Esophagus squamous epithelium (tissue), 5 donors: ENCODE measurements at places on chromosomes 16 and 17.

GRCh38 chr16:54116124-54116655 lies 170.4 kb downstream of the IRX3 start:
- no peak overlapping the region for H3K27ac ChIP-seq
- no peak overlapping the region for H3K4me3 ChIP-seq
- H3K36me3 ChIP-seq, result peaks cover 34% of the 10 kb centered on the region
- no peak for DNase-seq

DNA sequence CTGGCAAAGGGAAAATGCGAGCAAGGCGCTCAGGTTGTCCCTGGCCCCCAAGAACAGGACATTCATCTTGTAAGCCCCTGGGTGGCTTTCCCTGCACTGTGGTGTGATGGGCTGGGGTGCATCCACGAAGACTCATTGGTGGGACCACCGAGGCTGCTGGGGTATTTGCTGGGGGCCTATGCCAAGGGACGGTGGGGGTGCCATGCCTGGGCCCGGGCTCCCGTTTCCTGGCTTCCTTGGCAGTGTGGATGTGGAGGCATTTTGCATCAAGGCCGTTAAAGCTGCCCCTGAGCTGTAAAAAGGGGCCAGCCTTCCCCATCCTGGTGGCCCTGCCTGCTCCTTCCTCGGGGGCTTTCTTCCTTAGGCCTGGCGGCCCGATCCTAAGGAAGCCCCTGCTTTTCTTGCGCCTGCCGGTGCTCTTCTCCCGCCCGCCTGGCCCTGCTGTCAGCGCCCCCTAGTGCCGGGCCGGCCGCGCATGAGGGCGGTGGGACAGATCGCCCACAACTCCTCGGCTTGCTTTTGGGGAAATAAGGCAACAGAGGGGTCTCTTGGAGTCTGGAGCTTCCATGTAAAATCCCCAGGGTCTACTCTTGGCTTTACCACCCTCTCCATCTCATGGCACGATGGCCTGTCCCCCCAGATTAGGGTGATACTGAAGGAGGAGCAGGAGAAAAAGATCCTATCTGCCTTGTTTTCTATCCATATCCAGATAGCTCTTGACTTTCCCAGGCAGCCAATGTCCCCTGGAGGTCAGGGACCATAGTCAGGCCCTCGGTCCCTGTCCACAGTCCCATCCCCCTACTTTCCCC lies 9.8 kb upstream of the TBX2 start:
- peaks cover 10% of the 10 kb centered on the region for H3K4me1 ChIP-seq
- peaks cover 14% of the 10 kb centered on the region for H3K27me3 ChIP-seq
- no peaks in the 10 kb centered on the region for H3K36me3 ChIP-seq
- DNase-seq, result no peak

- no peaks in the 10 kb centered on the region for H3K4me1 ChIP-seq
- no peak for DNase-seq
- H3K36me3 ChIP-seq, result no peaks in the 10 kb centered on the region
- H3K4me3 ChIP-seq, result no peak overlapping the region
- H3K27ac ChIP-seq, result peak overlapping the region; percentile 44
These were observed 533 bp upstream of the MEFV start for GRCh38 chr16:3256866-3257465.

- H3K4me1 ChIP-seq, result no peaks in the 10 kb centered on the region
- H3K27me3 ChIP-seq, result no peaks in the 10 kb centered on the region
- no peaks in the 10 kb centered on the region for H3K36me3 ChIP-seq
- H3K27ac ChIP-seq, result no peak overlapping the region
- no peak for DNase-seq
These were observed 833.4 kb upstream of the GOT2 start for GRCh38 chr16:59567496-59567895.

GRCh38 chr17:2397247-2398171 lies 3.4 kb downstream of the MNT start:
- no peaks in the 10 kb centered on the region for H3K27me3 ChIP-seq
- peak overlapping the region; percentile 34 for H3K4me3 ChIP-seq
- DNase-seq, result no peak

DNA sequence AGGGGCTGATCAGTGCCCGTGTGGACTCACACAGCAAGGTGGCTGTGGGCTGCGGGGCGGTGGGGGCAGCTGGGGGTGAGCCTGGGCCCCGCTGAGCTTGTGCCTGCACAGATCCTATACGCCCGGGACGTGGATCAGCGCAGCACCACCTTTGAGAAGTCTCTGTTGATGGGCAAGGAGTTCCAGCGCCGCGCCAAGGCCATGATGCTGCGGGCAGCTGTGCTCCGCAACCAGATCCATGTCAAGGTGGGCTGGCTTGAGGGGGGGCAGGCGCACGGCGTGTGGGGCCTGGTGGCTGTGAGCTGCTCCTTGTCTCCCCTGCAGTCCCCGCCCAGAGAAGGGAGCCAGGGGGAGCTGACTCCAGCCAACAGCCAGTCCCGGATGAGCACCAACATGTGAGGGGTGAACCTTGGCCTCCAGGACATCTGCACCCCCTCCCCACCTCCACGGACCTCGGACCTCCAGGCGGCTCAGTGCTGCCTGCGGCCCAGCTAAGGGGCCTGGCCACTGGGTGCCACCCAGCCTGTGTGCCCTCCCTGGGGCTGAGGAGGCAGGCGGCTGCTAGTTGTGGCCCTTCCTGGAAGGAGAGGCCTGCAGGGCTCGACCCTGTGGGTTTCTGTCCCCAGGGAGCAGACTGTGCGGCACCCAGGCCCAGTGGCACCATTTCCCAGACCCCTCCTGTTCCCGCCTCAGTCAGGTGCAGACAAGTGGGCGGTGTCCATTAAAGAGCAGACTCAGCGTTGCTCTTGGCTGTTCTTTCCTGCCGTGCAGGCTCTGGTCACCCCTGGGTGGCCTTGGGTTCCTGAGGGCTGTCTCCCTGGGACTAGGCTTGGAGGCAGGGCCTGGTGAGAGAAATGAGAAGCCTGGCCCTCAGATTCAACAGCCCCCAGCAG lies 5.3 kb downstream of the GPS1 start:
- no peaks in the 10 kb centered on the region for H3K27me3 ChIP-seq
- no peak overlapping the region for H3K4me3 ChIP-seq
- no peak for DNase-seq
- no peak overlapping the region for H3K27ac ChIP-seq

GRCh38 chr16:50335196-50335958 lies 33.4 kb downstream of the BRD7 start:
- no peaks in the 10 kb centered on the region for H3K4me1 ChIP-seq

- no peak overlapping the region for H3K27ac ChIP-seq
- no peaks in the 10 kb centered on the region for H3K36me3 ChIP-seq
- no peak for DNase-seq
- no peak overlapping the region for H3K4me3 ChIP-seq
- H3K4me1 ChIP-seq, result no peaks in the 10 kb centered on the region
These were observed 444.1 kb upstream of the RBFOX1 start for GRCh38 chr16:6888531-6888930.

DNA sequence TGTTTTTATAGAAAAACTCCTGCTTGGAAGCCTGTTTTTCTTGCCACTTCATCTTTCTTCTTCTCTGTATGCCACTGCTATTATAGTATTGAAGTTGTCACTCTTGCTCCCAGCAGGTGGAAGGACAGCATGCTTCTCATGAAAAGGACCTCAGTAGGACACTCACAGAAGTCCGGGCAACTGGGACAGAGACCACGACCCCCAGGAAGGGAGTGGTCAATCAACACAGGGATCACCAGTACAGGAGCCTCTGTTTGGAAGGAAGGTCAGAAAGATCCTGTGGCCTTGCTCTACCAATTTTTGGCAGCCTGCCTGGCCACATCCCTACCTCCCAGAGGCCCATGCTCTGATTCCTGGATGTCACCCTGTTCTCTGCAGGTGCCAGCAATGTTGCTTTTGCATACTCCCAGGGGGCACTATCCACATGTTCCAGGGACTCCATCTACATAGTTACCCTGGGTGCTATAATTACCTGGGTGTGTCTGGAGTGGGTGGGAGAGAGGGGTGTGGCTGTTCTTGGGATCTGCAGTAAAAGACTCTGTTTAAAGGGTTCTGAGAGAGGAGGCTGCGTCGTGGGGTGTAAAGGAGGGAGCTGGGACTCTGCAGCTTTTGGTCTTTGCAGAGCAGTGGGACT lies 13.7 kb upstream of the AKAP10 start:
- H3K27ac ChIP-seq, result no peak overlapping the region
- H3K4me1 ChIP-seq, result peaks cover 5% of the 10 kb centered on the region
- H3K27me3 ChIP-seq, result no peaks in the 10 kb centered on the region
- H3K36me3 ChIP-seq, result no peaks in the 10 kb centered on the region

- H3K27me3 ChIP-seq, result no peaks in the 10 kb centered on the region
- no peak for DNase-seq
- H3K4me1 ChIP-seq, result peaks cover 21% of the 10 kb centered on the region
- no peak overlapping the region for H3K4me3 ChIP-seq
- no peak overlapping the region for H3K27ac ChIP-seq
- no peaks in the 10 kb centered on the region for H3K36me3 ChIP-seq
These were observed 260.1 kb downstream of the IRX3 start for GRCh38 chr16:54026456-54026855.

DNA sequence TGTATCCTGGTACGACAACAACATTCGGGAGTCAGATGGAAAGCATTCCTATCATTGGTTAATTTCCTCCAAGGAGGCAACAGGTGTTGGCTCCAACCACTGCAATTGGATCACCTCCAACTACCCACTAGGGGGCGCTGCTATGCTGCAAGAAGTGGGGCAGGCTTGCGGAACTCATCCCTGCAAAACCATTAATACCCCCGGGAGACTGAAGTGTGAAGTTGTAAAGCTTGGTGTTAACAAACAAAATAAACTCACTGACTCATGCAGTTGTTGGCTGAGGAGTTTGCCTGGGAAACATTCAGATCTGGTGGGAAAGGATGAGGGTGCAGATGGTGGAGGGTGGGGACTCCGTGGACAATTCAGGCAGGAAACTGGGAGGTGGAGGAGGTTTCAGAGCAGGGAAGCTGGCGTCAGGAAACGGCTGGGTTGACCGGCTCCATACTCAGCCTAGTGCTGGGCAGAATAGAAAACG lies 84.9 kb downstream of the HS3ST2 start:
- no peak overlapping the region for H3K4me3 ChIP-seq
- H3K4me1 ChIP-seq, result no peaks in the 10 kb centered on the region
- H3K27ac ChIP-seq, result no peak overlapping the region
- no peak for DNase-seq
- no peaks in the 10 kb centered on the region for H3K36me3 ChIP-seq

DNA sequence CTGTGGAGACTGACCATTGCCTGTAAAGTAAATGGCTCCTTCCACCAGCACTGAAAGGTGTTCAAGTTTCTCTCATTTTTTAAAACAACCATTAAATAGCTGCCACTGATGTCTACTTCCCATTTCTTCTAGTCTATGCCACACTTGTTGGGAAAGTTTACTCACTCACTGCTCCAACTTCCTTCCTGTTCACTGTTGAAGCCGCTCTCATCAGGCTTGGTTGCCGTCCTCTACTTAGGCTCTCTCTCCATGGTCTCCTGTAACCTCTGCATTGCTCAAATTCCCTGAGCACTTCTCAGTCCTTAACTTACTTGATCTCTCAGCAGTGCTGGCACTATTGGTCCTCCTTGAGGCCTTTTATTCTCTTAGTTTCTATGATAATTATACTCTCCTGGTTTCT lies 32.4 kb downstream of the SNX11 start:
- no peak overlapping the region for H3K27ac ChIP-seq
- no peaks in the 10 kb centered on the region for H3K27me3 ChIP-seq
- H3K4me3 ChIP-seq, result no peak overlapping the region
- H3K4me1 ChIP-seq, result no peaks in the 10 kb centered on the region
- no peak for DNase-seq

GRCh38 chr17:73823684-73824083 lies 179.4 kb upstream of the SDK2 start:
- no peak overlapping the region for H3K27ac ChIP-seq
- no peaks in the 10 kb centered on the region for H3K36me3 ChIP-seq
- peaks cover 58% of the 10 kb centered on the region for H3K27me3 ChIP-seq

GRCh38 chr17:75891022-75891604 lies 5.6 kb downstream of the TRIM65 start:
- peaks cover 22% of the 10 kb centered on the region for H3K4me1 ChIP-seq
- peaks cover 13% of the 10 kb centered on the region for H3K36me3 ChIP-seq
- H3K4me3 ChIP-seq, result no peak overlapping the region
- H3K27ac ChIP-seq, result no peak overlapping the region

GRCh38 chr17:66627985-66628384 lies 206.9 kb upstream of the CACNG5 start:
- no peaks in the 10 kb centered on the region for H3K4me1 ChIP-seq
- no peak overlapping the region for H3K27ac ChIP-seq
- H3K36me3 ChIP-seq, result no peaks in the 10 kb centered on the region
- H3K4me3 ChIP-seq, result no peak overlapping the region

DNA sequence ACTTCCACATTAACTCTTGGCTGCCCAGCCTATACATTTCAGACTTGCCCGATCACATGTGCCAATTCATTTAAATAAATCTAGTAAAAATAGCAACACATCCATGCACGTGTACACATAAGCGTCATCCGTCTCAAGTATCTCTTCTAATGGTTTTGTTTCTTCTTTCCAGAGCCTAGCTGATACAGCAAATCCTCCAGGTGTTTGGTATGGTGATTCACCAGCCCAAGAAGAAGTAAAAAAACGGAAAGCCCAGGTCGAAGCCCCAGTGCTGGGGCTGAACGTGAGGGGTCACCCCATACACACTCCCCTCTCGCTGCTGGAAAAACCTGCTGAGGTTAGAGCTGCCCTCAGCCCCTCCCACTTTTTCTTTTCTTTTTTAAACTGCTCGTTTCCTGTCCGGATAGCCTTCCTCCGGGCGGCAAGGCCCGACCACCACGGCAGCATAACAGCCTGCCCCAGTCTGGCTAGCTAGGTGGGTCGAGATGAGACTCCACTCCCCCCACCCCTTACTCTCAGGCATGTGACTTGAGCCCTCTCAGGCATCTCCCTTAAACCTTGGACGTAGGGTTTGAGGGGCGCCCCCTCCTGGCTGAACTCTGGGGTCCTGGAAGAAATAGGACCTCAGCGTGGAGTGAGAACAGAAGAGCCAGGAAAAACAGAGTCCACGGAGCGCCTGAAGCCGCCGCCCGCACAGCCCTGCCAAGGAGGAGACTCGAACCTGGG lies 13.9 kb upstream of the OR1F1 start:
- no peak overlapping the region for H3K4me3 ChIP-seq
- peaks cover 51% of the 10 kb centered on the region for H3K4me1 ChIP-seq
- no peaks in the 10 kb centered on the region for H3K36me3 ChIP-seq
- H3K27ac ChIP-seq, result no peak overlapping the region
- H3K27me3 ChIP-seq, result peaks cover 51% of the 10 kb centered on the region

DNA sequence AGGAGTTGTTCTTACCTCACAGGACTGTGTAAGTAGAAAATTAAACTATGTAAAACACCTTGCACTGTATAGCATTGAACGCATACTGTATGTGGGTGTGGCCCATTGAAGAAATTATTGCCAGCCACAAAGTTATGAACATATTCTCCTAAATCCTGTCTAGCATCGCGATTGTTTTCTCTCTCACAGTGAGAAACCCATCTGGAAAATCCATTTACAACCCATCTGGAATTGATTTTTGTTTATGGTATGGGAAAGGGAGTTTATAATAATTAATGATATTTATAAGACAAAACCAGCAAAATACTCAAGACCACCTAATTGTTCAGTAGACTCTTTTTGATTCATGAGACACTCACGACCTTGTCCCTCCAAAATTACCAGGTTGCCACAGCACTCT lies 22.1 kb upstream of the MON1B start:
- no peak overlapping the region for H3K4me3 ChIP-seq
- H3K27ac ChIP-seq, result no peak overlapping the region
- no peaks in the 10 kb centered on the region for H3K4me1 ChIP-seq
- H3K27me3 ChIP-seq, result peaks cover 25% of the 10 kb centered on the region
- DNase-seq, result no peak
